NCI-H524 (cell line): ENCODE measurements at places on chromosomes 5 and 9.

GRCh38 chr5:43769571-43770355, 166.8 kb downstream of the NNT start:
- DNase-seq, result no peak

GRCh38 chr5:38734353-38734752, 111.5 kb upstream of the OSMR start:
- DNase-seq, result peak; percentile 59

GRCh38 chr5:147887026-147887627, 8.6 kb downstream of the SCGB3A2 start:
- peak; percentile 2 for DNase-seq

- DNase-seq, result no peak
Observed at GRCh38 chr5:122129306-122129705, at the start of gene ZNF474. TSS of gene ZNF474 (plus strand) at chr5:122129546. CDS start at chr5:122151991, 22,445 bp downstream.

- peak; percentile 72 for DNase-seq
Observed at GRCh38 chr5:9544502-9545135, 1.3 kb downstream of the SEMA5A start.

DNA sequence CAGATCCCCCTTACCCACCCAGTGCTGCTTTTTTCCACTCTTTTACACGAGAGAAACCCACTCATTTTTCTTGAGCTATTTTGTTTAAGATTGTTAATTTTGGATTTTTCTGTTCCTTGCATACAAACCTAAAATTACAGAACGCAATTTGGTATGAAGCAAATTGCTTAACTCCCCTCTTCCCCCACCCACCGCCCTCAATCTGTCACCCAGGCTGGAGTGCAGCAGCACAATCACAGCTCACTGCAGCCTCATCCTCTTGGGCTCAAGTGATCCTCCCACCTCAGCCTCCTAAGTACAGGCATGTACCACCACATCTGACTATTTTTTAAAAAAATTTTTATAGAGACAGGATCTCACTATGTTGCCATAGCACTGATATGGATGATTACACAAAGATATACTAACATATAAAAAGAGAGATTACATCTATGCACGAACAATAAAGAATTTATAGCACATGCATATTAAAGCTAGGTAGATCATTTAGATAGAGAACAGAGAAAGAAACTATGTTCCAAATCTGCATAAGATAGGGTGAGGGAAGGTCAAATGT, 203.6 kb downstream of the PIK3R1 start:
- DNase-seq, result peak; percentile 32

GRCh38 chr9:98568909-98569469, 139.7 kb downstream of the GABBR2 start:
- no peak for DNase-seq

- no peak for DNase-seq
Observed at GRCh38 chr5:57825031-57825686, 342.5 kb upstream of the ACTBL2 start.

GRCh38 chr9:126386088-126386487, 59.5 kb downstream of the MVB12B start:
- DNase-seq, result peak; percentile 47

- no peak for DNase-seq
Observed at GRCh38 chr9:79632705-79633104, 60.9 kb downstream of the TLE4 start.

DNA sequence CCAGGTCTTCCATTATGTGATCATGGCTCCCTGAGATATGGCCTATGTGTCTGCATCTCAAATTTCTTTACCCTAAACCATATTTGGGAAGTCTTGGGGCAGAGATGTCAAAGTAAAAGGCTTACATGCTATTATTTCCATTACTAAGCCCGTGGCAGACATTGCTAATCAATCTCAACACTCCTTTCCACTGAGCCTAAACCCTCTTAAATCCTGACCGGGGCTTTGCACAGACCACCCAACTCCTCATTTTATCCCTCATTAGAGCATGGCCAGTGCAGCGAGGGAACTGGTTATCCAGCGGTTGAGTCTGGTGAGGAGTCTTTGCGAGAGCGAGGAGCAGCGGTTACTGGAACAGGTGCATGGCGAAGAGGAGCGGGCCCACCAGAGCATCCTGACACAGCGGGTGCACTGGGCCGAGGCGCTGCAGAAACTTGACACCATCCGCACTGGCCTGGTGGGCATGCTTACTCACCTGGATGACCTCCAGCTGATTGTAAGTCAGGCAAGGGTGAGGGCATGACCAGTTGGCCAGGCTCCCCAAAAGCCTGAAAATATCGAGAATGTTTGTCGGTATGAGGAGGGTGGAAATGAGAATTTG, 11.0 kb downstream of the BSPRY start:
- DNase-seq, result no peak

DNA sequence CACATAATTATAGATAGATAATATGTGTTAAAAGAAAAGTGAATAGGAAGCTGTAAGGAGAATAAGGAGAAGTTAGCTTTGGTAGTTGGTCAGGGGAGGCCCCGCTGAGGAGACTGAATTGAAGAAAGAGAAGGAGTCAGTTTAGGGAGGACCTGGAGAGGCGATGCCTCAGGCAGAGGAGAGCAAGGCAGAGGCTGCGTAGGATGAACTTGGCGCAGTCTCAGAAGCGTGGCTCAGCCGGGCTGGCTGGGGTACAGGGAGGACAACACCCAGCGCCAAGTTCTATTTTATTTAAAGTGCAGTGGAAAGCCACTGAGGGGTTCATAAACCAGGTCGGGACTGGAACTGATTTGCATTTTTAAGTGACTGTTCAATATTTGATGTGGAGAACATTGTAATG, 68.5 kb downstream of the PTCD2 start:
- no peak for DNase-seq

GRCh38 chr9:112051812-112052211, 123.3 kb downstream of the SUSD1 start:
- DNase-seq, result no peak

DNA sequence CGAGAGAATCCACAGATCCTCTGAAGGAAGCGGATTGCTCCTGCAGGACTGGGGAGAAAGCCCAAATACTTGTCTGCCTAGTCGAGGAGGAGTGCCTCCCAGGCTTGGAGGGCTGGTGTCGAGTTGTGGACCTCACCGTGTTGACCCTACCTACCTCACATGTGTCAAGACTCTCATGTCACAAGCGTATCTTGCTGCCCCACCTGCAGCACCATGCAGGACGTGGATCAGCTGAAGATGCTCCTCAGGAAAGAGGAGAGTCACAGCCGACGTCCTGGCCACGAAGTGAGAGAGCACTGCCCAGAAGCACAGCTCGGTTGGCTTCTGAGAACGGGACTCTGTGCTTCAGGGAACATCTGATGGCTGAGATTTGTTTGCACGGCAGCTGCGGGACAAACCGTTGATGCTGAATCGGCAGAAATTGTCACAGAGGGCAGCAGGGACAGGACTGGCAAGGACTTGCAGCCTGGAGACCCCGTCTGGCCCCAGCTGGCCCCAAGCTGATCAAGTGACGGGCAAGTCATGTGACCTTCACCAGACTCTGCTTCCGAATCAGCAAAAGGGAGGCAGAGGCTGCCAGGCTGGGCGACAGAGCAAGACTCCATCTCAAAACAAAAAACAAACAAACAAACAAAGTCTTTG, 119.1 kb upstream of the ITGA1 start:
- no peak for DNase-seq

DNA sequence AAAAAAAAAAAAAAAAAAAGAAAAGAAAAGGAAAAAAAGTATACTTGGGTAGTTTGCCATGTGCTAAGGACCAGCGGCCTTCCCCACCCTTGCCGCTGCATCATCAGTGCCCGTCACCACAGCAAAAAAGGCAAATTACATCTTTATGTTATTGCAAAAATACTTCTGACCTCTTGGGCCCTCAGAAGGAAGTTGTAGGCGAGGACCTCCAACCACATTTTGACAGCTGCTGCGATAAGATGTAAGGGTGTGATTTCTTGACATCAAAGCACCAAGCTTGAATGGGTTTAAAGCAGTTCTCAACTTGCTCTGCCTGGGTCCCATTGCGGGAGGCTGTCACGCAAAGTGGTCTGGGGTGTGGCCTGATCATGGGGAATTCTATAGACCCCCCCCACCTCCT, 39.2 kb downstream of the DMRT1 start:
- DNase-seq, result no peak

GRCh38 chr9:121651295-121652020, at the start of gene DAB2IP:
TSS of gene DAB2IP (plus strand) at chr9:121651634. CDS start at chr9:121651776, 142 bp downstream.
- DNase-seq, result peak; percentile 77

DNA sequence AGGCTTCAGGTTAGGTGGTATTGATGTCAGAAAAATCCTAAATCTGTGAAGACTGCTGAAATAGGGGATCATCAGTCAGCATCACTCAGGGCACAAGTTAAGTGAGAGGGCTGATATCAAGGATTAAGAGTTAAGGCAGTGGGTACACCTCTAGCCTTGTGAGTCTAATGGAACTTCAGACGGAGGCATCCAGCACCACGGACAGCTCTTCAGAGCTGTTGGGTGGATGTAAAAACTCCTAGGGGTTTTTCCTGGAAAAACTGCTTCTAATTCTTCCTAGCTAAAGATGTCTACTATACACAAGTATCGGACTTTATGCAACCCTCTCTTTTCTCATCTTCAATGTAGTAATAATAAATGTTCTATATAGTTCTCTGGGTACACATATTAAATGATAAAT, 165.9 kb downstream of the SH3GL2 start:
- DNase-seq, result no peak

GRCh38 chr5:150431574-150431973, 18.0 kb downstream of the RPS14 start:
- DNase-seq, result peak; percentile 95

- DNase-seq, result peak; percentile 49
Observed at GRCh38 chr5:112419164-112419985, at the start of gene EPB41L4A. TSS of gene EPB41L4A (minus strand) at chr5:112419277. CDS start at chr5:112419039, 238 bp downstream.

- DNase-seq, result no peak
Observed at GRCh38 chr5:65172486-65173129, 309.1 kb downstream of the ADAMTS6 start.

- peak; percentile 17 for DNase-seq
Observed at GRCh38 chr9:69121155-69122081, 52.7 kb upstream of the TJP2 start.

DNA sequence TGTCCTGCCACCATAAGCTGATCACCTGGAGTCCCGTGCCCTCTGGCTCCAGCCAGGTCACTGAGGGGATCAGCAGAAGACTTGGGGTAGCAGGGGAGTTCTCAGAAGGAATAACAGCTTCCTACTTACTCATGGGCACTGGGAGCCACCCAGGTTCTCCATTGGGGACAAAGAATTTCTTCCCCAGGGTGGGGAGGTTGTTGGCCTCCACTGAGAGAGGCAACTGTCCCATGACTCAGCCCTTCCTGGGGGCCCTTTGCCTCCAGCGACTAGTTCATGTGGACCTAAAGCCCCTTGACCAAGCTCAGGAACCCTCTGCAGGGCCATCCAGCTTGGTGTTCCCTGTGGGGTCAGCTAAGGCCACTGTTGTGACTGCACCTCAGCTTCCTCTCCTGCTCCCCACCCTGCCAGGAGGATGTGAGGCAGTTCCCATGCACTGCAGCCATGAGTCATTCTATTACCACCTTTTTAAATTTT, 175.0 kb downstream of the AUH start:
- DNase-seq, result no peak

DNA sequence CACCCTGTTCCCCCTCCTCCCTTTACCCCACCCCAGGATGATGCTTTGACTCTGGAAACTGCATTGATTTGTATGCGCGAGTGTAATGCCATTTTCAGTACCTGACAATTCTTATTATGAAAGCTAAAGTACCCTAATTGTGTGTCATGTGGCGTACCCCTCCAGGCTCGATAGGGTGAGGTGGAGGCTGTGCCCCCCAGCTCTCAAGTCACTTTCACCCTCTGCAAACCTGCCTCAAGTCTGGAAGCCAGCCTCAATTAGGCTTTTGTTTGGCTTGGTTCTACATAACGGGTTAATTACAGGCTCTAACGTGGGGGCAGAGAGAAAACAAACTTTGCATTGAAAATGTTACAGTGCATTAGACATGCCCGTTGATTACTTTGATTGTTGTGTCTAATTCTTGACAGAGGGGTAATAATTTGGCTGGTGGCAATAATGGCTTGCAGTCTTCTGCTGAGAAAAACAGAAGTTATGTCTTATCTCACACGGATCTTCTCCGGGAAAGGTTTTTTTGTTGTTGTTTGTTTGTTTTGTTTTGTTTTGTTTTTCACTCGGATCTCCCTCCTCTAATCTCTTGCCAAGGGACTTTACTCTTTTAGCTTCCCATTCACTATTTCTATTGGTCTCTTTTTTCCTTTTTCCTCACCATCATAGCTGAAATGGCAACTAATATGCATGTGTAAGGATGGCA, 12.6 kb downstream of the ISL1 start:
- DNase-seq, result no peak

- DNase-seq, result no peak
Observed at GRCh38 chr5:51599587-51599986, 216.3 kb downstream of the ISL1 start.

- peak; percentile 64 for DNase-seq
Observed at GRCh38 chr5:132526290-132526973, 16.9 kb downstream of the IL5 start.

GRCh38 chr5:27947088-27947487, 908.7 kb upstream of the CDH9 start:
- DNase-seq, result peak; percentile 47

GRCh38 chr5:155624597-155625241, 611.2 kb downstream of the KIF4B start:
- no peak for DNase-seq

GRCh38 chr5:74017112-74017511, 391.1 kb downstream of the ARHGEF28 start:
- DNase-seq, result no peak

DNA sequence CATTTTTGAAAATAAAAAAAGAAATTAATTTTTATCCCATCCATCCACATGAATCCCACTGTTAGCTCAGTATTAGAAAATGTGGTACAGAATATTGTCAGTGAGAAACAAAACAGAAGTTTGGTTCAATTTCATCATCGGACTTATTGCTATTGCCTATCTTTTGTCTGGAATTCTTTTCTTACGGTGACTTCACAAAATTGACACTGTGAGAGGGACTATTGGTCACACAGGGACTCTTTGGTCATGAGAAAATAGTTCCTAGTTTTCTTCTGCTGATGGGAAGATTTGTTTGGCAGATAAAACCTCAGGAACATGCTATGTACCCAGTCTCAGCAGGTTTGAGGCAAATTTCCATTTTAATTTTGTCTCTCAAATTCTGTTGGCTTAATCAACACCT, 186.2 kb upstream of the ELL2 start:
- no peak for DNase-seq

- DNase-seq, result no peak
Observed at GRCh38 chr5:156148301-156148700, 178.7 kb upstream of the SGCD start.

DNA sequence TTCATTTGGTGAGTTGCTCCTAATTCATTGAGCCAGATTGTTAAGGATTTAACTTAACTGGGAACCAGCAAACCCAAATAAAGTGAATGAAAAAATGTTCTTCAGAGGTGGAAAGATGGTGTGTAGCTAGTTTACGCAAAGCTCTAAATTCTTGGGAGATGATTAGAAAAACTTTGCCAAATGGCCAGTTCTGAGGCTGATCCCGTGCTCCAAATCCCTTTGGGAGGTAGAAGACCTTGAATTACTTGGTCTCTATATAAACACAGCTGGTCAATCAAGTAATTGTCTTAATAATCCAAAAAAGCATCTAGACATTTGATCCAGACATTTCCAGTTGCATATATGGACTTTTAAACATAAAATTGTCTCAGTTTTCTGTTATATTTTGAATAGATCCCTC, 11.4 kb downstream of the ACTL7B start:
- DNase-seq, result peak; percentile 45
